ENCODE measurements at places on chromosomes 16 and 17.

GRCh38 chr16:4790261-4790660 lies 2.1 kb upstream of the SEPTIN12 start:
- no peak for DNase-seq

GRCh38 chr17:10620823-10621222 lies 36.3 kb downstream of the MYH3 start:
- DNase-seq: no peak

GRCh38 chr17:39753514-39754160 lies 15.9 kb downstream of the GRB7 start:
- DNase-seq: peak; percentile 55

GRCh38 chr16:46961373-46962353 lies 11.8 kb downstream of the DNAJA2 start:
- DNase-seq: no peak

DNA sequence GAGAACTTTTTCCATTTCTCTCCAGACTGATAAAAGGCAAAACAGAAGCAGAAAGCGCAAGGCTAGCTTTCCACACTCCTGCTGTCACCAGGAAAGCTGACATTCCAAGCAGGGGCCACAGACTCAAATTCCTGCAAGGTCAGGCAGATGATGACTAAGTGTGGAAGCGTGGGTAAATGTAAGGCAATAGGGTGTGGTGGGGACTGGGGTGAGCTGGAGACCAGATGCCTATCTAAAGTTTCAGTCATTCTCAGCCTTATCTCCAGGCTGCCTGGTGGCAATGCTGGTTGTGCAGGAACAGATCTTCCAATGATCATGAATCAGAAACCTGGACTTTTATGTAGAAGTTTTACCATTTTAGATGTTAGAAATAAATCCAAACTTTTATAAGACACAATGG lies 224.1 kb downstream of the GSG1L start:
- no peak for DNase-seq

GRCh38 chr16:20175358-20175757 lies 101.7 kb upstream of the GPR139 start:
- DNase-seq: no peak

DNA sequence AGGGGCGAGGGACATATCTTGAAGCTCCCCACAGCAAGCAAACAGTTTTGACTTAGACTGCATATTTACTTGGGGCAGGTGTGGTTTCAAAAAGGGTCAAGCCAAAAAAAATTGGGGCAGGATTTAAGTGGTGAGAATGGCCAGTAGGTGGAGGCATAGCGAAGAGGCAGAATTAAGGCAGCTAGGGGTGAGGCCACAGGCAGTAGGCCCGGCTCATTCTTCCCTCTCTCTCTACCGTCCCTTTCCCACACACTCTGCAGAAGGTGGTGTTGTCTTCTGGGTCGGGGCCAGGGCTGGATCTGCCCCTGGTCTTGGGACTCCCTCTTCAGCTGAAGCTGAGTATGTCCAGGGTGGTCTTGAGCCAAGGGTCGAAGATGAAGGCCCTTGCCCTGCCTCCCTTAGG lies 2.6 kb downstream of the SHBG start:
- peak; percentile 25 for DNase-seq

GRCh38 chr16:86980644-86981043 lies 336.5 kb downstream of the C16orf95 start:
- DNase-seq: no peak

Data from HT-29 (cell line).